Activated naive CD8-positive, alpha-beta T cell treated with anti-CD3 and anti-CD28 coated beads, Interleukin-2, amount 10 ng/mL, durations not matched to agents 7 days and 5 days (primary cell): ENCODE measurements at places on chromosomes 11 and 22. TPM values are rescaled to one million over a fixed set of nuclear protein-coding genes. Genes with fewer than 3 reads are reported as not detected.
A peak's percentile ranks its signal among the peaks of the same experiment; 100 is the strongest.

Gene MFNG
- 211 TPM for total RNA-seq

Gene DCHS1
- 2.5 TPM for total RNA-seq

Gene ALDH3B2
- total RNA-seq, result not detected

Gene LRP4
- total RNA-seq, result 0.06 TPM

Gene MIAT
- total RNA-seq, result 229 TPM

Gene APOBEC3B
- 7.1 TPM for total RNA-seq

Gene OR5W2
- not detected for total RNA-seq

Gene ISX
- total RNA-seq, result not detected

Gene UCP3
- 4.0 TPM for total RNA-seq

Gene APOBEC3F
- total RNA-seq, result 41.4 TPM

Gene CCDC116
- total RNA-seq, result 0.79 TPM

Gene SPTBN2
- 1.6 TPM for total RNA-seq

Gene APOA4
- not detected for total RNA-seq

Gene CLTCL1
- total RNA-seq, result 1.3 TPM

DNA sequence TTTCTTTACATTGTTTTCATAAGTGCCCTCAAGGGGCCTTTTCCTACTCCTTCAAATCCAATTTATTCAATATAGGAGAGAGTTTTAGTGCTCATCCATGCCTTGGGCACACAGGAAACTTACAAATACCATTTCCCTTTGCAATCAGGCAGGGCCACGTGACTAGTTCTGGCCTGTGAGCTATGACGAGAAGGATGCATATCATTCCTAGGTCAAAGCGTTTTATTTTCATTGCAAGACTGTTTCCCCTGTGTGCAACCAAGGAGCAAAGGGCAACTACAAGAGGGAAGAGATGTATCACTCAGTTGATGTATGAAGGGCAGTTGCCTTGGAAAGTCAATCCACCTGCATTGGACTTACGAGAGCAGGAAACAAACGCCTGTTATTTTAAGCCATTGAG lies 1.9 kb upstream of the TRAF6 start:
- no peak for DNase-seq

DNA sequence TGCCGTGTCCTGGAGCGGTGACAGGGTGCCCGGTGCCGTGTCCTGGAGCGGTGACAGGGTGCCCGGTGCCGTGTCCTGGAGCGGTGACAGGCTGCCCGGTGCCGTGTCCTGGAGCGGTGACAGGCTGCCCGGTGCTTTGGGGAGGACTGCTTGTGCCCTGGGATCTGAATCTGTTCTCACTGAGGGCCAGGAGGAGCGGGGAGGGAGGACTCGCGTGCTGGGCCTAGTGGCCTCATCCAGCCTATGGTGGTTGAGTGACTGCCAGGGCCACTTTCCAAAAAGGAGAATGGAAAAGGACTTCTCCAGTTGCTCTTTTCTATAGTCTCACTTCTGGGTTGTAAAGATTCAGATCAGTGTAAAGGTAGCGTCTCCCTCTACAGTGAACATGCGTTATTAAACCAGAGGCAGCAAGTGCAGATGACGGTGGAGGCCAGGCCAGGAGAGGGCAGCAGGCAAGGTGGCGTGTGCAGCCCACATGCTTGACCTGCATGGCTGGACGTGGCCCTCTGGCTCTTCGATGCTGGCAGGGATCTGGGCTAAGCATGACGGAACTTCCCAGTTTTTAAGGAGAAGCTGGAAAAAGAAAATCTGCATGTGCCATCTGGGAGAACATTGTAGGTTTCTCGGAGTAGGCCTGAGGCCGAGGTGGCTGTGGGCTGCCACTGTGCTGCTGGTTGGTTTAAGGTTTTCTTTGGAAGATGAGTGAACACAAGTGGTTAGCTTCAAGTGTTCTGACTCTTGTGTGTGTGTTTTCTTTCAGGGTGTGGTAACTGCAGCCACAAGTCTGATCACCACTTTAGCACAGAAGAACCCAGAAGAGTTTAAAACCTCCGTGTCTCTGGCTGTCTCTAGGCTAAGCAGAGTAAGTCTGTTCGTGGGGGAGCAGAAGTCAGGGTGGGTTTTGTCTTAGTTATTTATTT lies 55.0 kb downstream of the AP2A2 start:
- no peak for DNase-seq

GRCh38 chr11:66922551-66922950 lies 35.6 kb downstream of the PC start:
- DNase-seq, result no peak

- no peak for DNase-seq
These were observed 444.3 kb upstream of the B3GAT1 start for GRCh38 chr11:134856056-134856971.

- DNase-seq, result no peak
These were observed 5.3 kb upstream of the NHERF4 start for GRCh38 chr11:119179983-119180382.

DNA sequence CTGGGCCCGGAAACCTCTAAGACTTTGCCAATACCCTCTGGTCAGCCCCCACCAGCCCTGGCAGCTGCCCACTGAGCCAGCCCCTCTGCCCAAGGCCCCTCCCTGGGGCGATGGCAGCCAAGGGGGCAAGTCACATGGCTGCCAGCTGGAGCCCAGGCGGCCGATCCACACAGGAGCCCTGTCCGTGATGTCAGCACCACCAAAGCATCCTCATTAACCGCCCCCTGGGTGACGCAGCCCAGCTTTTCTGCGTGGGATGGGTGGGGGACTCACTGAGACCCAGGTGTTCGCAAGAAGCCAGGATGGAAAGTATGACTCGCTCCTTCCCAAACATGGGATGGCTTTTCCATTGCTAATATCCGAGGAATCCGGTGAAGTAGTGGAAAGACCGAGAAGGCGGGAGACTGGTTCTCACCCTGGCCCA lies 46.6 kb upstream of the WNT7B start:
- DNase-seq, result no peak

GRCh38 chr11:57338142-57338541 lies at the start of gene P2RX3:
P2RX3 (plus strand) TSS chr11:57338352; CDS start chr11:57338551, 199 bp downstream.
- no peak for DNase-seq

DNA sequence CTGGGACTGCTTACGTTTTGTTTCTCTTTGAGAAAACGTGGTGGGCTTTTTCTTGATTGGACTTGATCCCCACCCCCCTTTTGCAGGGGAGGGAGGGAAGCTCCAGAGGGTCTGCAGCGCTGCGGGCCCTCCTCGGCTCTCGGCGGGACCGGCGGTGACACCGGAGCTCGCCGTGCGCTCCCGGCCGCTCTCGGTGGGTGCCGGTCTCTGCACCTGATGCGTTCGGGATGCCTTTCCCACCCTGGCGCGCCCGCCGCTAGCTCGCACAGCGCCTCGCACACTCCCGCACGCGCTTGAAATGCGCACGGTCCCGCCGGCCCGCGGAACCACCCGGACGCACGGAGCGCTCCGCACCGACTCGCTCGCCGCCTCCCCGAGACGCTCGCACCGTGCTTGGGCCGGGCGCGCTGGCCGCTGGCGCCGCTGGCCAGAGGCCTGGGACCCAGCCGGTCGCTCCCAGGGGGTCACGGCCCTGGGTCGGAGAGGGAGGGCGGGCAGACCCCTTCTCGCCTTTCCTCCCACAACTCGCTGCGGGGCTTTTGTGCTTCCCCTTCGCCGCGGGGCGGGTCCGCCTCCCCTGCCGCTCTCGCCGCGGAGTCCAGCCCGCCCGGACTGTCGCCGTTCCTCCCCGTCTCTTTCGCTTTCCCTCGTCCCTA lies 1.0 kb downstream of the ZBTB16 start:
- peak; percentile 68 for DNase-seq

DNA sequence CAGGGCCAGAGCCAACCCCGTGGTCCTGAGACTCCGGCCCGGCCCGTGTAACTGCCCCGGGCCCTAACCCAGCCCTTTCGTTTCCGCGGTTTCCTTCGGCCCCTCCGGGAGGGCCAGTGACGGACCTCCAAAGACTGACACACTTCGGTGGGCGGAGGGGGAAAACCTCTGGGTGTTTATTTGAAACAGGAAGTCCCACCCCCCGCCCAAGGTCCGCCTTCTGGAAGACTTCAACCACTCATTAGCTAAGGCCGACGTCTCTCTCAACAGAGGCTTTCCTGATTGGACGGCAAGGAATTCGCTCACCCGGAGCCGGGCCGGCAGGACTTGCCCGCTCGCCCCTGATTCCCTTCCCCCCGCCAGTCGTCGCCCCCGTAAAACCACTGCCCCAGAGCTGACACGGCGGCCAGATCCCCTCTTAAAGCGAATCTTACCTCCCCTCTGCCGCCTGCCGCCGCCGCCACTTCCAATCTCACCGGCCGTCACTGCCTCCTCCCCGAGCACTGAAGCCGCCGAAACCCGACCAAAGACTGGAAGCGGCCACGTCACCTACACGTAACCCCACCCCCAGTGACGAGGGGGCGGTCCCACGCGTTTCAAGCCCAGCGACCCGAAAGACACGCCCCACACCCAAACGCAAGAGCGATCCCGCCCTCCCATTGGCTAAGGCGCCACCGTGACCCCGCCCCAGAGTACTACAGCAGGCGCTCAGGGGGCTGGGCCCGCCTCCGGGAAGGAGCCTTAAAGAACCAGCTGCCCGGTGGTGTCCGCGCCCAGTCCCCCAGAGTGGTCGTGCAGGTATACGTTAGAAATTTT lies at the start of gene STX5:
TSS of gene STX5 (minus strand) at position 532 of the 816 bp plus-strand sequence. CDS start 808 bp downstream, outside the sequence.
- DNase-seq, result peak; percentile 99

- no peak for DNase-seq
These were observed 380 bp upstream of the TTC17 start for GRCh38 chr11:43358279-43358800.

GRCh38 chr11:3002351-3002861 lies 10.3 kb upstream of the NAP1L4 start:
- no peak for DNase-seq

GRCh38 chr11:83174008-83174407 lies 17.1 kb downstream of the PCF11 start:
- no peak for DNase-seq

DNA sequence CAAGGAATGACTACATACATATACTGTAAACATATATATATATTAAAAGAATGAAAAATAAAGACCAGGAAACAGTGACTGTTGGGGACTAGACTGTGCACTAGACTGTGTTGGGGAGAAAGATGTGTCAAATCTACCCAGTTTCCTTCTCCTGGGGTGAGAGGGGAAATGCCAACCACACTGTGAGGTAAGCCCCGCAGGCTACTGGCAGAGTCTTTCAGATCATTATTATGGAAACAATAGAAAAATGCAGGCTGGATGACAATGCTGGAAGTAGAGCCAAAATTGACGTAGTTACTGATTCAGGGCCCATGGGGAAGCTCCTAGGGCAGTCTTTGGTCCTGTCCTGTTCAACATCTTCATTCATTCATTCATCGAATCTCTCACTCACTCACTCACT lies 101.4 kb downstream of the C11orf58 start:
- DNase-seq, result no peak

- DNase-seq, result no peak
These were observed 113.8 kb downstream of the RBFOX2 start for GRCh38 chr22:35914665-35915476.

DNA sequence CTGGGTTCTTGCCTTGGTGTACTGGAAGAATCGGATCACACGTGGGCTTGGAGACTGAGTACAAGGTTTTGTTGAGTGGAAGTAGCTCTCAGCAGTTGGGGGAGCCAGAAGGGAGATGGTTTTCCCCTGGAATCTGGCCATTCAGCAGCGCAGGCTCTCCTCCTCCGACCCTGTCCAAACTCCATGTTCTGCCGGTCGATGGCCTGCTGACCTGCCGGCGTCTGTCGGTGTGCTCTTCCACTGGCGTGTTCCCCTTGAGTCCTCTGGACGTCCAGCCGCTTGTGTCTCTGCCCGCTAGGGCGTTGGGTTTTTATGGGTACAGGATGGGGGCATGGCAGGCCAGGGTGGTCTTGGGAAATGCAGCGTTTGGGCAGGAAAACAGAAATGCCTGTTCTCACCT lies 38.5 kb upstream of the SLN start:
- DNase-seq, result no peak

DNA sequence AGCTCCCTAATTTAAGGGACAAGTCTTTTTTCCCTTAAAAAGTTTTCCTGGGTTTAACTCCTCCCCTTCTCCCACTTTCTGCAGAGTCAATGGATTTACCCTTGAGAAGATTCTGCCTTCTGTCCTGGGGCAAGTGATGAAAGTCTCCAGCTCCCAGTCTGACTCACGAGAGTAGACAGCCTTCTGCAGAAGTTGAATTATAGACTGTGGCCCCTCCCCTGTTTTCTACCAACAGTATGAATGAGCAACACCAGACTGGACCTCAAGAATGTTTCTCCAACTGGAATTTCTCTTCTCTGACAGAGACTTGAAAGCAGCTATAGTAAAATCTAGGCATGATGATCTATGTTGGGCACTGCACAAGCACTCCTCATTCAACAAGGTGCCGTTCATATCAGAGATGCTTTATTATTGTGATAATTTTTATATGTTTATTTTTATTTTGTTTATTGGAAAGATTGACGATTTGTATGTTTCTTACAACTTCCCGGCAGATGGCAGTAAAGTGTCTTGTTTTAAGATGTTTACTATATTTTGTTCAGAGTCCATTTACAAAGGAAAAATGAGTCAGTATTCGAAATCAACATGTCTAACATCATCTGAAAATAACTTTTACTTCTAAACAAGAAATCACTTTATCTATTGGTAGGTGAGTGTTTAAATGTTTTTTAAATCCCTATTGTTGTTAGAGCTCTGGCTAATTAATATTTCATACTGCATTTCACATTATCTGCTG lies 56.6 kb downstream of the LMO2 start:
- DNase-seq, result no peak

DNA sequence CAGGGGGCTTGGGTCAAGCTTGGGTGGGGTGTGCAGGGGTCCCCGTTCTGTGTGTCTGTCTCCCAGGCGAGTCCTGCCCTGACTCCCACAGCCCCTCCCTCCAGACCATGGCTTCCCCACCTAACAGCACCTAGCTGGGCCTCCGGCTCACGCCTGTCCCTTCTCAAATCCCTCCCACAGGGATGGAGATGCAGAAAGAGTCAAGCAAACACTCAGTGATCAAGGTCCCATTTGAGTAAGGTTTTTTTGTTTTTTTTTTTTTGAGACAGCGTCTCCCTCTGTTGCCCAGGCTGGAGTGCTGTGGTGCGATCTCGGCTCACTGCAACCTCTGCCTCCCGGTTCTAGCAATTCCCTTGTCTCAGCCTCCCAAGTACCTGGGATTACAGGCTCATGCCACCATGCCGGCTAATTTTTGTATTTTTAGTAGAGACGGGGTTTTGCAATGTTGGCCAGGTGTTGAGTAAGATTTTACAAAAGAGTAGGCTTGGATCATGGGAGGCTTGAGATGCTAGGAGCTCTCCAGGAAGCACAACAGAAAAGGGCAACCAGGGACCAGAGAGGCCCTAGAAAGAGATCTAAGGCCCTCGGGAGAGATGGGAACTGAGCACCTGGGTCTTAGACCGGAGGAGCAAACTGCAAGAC lies 5.7 kb downstream of the APOBEC3D start:
- DNase-seq, result no peak

- DNase-seq, result no peak
These were observed 18.2 kb upstream of the CASP12 start for GRCh38 chr11:104916442-104916841.

- peak; percentile 37 for DNase-seq
These were observed 3.1 kb downstream of the FXYD2 start for GRCh38 chr11:117821431-117821830.

- DNase-seq, result no peak
These were observed 5.7 kb upstream of the SUN2 start for GRCh38 chr22:38761202-38762162.

- DNase-seq, result no peak
These were observed 72.8 kb downstream of the TP53I11 start for GRCh38 chr11:44877571-44878497.

- DNase-seq, result no peak
These were observed 964.8 kb downstream of the JRKL start for GRCh38 chr11:97354576-97354975.
